ENCODE measurements at places on chromosomes 11 and 22.

GRCh38 chr11:10611979-10612862 is 43.8 kb upstream of the LYVE1 start:
- DNase-seq = no peak

DNA sequence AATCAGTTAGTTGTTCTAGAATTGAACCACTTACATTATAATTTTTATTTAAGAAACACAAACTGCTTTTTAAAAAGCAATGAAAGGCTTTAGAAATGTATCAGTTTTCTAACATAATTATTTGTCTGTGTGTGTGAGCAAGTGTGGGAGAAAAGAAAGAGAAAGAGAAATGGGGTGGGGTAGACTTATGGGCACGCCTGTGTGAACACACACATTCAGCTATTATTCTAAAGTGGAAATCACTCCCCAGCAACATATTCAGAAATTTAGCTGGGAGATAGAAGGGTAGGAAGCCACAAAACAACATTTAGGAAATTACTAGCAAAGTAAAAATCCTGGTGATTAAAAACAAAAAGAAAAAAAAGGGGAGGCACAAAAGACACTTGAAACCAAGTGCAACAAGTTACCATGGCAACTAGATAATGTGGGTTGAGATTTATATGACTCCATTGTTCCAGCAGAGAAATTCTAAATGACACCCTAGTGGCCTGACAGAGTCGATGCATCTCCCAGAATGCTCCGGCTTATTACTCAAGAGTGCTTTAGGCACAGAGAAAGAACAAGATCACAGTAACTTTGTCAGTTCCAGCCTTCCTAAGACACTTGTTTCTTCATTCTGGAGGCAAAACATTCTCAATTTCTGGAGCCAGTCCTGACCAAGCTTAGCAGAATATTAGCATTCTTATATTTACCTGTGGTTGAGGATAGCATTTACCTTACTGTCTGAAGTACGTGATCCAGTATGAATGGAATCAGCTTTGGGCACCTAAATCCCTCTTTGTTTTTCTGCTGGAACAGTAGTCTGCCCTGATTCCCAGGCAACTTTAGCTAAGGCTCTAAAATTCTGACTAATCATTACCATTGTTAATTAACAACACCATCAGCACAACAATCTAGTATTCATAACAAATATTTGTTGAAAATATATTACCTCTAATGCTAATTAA is 444.4 kb downstream of the DLG2 start:
- no peak for DNase-seq

DNA sequence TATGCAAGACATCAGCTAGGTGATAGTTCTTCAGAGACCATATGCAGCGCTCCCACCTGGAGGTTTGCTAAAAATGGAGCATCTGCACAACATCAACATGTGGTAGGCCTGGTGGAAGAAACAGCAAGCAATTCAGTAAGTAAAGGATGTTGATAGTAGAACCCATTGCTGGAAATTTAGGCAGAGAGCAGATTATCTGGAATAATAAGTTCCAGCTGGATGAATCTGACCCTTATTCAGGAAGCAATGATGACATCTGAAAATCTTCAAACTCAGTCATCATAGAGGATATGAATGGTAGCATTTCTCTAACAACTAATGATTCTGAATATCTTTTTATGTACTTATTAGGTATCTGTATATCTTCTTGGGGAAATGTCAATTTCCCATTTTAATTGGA is 225.2 kb upstream of the ANO3 start:
- no peak for DNase-seq

DNA sequence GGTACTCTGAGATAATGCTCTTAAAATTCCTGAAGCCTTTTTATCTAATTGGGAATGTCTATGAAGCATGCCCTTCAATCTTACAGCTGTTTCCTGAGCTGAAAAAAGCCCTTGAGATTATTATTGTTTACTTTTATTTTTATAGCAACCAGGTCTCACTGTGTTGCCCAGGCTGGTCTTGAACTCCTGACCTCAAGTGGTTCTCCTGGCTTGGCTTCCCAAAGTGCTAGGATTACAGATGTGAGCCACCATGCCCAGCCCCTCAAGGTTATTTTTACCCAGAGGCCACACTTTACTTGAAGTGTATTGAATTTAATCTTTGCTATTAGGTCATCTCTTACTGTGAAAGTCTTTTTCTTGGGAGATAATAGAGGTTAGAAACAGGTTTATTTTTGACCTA is 7.0 kb upstream of the SWAP70 start:
- DNase-seq = no peak

DNA sequence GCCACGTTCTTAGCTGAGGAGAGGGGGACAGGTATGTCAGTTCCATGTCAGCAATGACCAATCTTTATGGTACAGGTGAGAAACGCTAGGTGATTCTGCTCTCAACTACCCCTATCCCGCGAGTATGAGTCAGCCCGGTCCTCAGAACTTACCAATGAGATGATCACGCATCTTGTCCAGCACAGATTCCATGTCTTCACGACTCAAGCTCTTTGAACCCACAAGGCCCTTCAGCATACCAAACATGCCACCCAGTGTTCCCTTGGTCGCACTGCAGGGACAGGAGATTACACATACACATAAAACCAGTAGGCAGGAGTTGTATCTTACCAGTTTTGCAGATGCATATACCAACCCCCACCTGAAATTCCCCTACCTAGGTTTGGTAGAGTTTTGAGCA is 2.9 kb downstream of the SRPRA start:
- no peak for DNase-seq

GRCh38 chr22:43179911-43180195 is 7.1 kb downstream of the TTLL12 start:
- DNase-seq = no peak

GRCh38 chr11:18277565-18278271 is 11.7 kb downstream of the SAA1 start:
- DNase-seq = no peak

DNA sequence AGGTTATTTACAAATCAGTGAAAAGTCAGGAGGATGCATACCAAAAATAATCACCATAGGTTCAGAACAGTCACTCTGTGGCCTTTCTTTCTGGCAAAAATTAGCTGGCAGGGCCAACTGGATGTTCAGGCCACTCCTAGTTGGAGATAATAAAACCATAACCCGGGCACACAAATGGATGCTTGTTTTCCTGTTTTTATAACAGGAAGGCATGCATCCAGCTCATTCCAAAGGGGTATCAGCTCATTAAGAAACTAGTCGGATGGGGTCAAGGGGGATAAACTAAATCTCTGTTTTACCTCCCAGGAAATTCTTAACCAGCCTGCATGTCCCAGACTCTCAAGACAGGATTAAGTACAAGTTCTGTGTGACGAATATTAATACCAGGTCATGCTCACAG is 81.0 kb downstream of the FBXO7 start:
- no peak for DNase-seq

- no peak for DNase-seq
Measured at GRCh38 chr22:45010532-45010900, 711 bp upstream of the PHF21B start.

- no peak for DNase-seq
Measured at GRCh38 chr11:57546869-57547475, 9.6 kb downstream of the SMTNL1 start.

- DNase-seq = no peak
Measured at GRCh38 chr11:116465056-116465455, 307.7 kb downstream of the BUD13 start.

DNA sequence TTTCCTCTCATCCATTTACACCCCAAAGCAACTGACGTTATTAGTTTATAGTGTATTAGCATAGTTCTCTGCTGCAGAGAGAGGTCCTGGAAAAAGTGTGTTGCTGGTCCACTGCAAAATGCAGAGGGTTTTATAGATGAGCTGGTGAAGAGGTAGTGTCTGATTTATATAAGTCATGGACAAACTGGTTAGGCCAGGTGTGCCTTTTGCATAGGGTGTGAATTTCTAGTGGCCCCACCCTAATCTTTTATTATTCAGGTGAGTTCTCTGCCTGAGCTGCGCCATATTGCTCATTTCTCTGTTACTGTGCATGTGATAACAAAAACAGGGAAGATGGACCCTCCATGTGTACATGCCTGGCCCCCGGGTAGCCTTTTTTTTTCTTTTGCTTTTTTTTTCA is 43.1 kb upstream of the TRIM77 start:
- DNase-seq = no peak

DNA sequence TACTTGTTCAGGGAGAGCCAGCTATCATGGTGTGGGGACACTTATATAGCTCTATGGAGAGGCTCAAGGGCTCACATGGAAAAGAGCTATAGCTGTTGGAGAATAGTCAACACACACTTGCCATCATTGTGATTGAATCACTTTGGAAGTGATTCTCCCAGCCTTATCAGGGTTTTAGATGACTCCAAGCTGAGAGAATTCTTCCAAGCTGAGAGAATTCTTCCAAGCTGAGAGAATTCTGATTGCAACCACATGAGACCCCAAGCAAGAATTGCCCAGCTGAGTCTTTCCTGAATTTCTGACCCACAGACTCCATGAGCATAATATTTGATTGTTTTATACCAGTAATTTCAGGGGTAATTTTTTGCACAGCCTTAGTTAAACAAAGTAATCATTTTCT is 1318.3 kb upstream of the RAG2 start:
- DNase-seq = no peak

DNA sequence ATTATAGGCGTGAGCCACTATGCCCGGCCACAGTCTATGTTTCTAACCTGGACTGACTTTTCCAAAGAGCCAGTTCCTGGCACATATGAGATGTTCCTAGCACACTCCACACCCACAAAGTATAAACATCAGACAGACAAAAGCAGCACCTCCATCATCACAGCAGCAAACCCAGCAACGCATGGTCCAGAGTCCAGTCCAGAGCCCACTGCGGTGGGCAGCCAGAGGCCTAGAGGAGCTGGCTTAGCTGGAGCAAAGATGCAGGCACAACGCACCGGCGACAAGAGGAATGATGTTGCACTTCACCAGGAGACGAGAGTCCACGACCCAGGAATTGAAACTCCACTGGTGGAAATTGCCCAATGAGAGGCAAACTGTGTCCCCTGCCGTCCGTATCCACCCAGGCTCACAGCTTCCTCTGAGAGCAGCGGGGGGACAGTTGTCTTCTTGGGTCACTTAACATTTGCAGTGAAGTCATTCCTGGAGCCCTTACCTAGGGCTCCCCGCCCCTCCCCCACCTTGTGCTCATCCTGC is 36.6 kb downstream of the RPS6KA4 start:
- no peak for DNase-seq

DNA sequence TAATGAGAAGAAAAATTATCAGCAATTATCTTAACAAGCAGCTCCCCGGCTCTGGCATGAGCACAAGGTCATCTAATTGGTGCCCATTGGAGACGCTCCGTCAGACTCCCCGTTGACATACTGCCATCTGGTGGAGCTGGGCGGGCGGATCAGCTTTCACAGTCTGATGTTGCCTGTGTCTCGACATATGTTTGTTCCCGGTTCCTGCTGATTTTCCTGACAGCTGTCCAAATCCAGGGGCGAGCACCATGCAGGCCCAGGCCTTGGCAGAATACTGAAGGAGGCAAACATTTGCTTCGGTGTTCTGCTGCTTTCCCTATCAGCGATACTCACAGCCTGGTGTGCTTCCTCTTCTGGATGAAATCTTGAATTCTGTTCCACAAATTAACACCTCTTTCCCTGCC is 43.8 kb upstream of the BARX2 start:
- DNase-seq = no peak

DNA sequence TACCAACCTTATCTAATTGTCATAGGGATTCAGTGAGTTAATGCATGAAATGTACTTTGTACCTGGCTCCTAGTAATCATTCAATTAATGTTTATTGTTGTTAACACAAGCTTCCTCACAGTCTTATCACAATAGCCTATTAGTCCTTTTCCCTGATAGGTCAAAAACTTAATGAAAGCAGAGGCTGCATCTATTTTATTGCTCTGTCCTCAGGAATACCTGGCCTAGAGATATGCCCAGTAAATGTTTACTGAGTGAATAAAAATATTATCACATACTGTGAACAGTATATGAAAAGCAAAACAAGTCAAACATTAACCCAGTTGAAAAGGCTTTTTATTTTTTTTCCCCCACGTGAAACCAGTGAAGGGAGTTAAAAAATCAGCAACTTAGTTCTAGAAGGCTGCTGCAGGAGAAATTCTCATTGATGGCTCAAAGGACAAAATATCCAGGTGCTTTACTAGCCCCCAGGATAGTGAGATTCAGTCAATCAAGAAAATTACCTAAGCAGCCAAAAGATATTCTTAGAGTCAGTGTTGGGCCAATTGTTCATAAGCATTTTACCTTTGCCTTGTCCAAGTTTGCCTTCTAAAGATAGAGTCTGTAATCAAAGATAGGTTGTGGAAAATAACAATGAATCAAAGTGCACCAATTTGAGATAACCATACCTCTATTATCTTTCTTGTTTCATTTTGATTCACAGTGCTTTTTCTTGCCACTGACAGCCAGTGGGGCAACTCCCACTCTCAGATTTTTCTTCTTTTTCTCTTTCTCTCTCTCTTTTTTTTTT is 34.4 kb upstream of the SLC6A5 start:
- no peak for DNase-seq

GRCh38 chr11:2156416-2157182 is 4.4 kb downstream of the INS start:
- no peak for DNase-seq

DNA sequence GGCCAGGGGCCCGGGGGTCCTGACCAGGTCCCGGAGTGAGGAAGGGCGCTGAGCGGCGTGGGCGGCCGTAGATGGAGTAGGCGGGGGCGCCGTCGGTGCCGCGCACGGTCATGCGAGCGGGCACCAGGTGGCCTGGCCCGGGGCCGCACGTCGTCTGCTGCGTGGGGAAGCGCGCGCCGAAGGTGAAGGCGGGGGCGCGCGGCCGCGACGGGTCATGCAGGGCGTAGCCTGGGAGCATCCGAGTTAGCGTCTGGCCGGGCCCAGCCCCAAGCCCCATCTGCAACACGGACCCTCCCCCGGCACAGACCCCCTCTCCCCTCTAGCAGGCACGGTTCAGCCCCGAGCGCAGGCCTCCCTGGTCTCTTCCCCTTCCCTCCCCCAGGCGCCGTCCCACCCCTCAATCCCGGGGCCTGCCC is 1.7 kb upstream of the TYMP start:
- no peak for DNase-seq

DNA sequence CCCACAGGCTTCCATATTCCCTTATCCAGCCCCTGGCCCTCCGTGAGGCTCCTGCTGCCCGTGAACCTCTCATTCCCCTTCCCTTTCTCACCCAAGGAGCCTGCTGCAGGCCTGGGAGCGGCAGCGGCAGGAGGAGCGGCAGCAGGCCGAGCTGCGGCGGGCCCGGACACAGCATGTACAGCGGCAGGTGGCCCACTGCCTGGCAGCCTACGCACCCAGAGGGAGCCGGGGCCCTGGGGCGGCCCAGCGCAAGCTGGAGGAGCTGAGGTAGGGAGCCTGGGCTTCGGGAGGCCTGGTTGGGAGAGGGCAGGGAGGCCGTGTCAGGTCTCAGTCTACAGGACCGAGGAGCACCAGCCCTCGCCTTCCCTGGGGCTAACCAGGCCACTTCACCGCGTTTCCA is 8.1 kb upstream of the SART1 start:
- no peak for DNase-seq
